MCF 10A (cell line): ENCODE measurements at places on chromosomes 3 and 15.
A peak's percentile ranks its signal among the peaks of the same experiment; 100 is the strongest.

GRCh38 chr3:134426660-134427181 lies 52.5 kb upstream of the AMOTL2 start:
- H3K27ac ChIP-seq = peak overlapping the region; percentile 84
- no peak overlapping the region for H3K4me3 ChIP-seq
- no peaks in the 10 kb centered on the region for H3K27me3 ChIP-seq
- no peaks in the 10 kb centered on the region for H3K36me3 ChIP-seq
- H3K4me1 ChIP-seq = peaks cover 11% of the 10 kb centered on the region

DNA sequence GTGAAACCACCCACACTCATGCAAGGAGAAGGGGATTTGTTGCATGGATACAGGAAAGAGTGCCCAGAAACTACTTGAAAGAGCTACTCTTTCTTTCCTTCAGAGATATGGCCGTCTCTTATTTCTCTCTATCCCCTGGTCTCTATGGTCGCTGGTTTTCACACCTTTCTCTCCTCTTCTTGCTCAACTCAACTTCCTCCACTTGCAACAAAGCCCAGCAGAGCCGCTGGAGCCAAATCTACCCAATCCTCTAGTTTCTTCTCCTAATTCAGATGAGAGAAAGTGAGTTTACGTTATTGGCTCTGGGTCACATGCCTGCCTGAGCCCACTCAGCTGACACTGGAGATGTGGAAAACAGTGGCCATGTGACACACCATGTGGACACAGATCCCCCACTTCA lies 215.2 kb downstream of the OSBPL10 start:
- peaks cover 36% of the 10 kb centered on the region for H3K36me3 ChIP-seq
- no peak overlapping the region for H3K27ac ChIP-seq
- DNase-seq = no peak
- H3K4me3 ChIP-seq = no peak overlapping the region
- no peaks in the 10 kb centered on the region for H3K27me3 ChIP-seq

DNA sequence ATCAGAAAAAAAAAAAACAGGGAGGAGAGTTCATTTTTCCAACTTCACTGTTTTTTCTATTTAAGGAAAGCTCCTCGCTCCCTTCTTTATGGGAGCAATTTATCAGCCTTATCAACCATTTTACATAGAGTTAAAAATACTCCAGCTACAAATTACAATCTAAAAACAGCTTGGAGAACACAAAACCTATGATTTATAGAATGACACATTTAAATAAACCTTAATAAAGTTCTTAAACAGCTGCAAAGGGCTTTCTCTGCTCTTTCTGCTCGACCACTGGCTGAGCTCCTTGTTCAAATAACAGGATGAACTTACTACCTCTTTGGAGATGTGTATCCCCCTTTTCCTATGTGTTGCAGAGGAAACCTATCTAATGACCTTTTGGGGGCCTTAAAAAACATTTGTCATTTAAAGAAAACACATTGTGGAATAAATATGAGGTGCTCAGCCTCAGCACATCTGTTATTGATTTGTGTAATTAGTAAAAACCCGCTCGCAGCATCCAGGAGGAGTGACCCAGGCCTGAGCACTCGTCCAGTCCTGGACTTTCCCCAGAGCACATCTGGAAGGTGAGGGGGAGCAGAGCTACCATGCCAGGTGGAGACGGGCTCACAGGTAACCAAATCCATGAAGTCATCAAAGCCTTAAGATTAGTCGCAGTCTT lies 231.2 kb downstream of the ATP8B4 start:
- H3K4me1 ChIP-seq = no peaks in the 10 kb centered on the region
- no peaks in the 10 kb centered on the region for H3K27me3 ChIP-seq
- no peak overlapping the region for H3K27ac ChIP-seq
- H3K36me3 ChIP-seq = no peaks in the 10 kb centered on the region

GRCh38 chr3:62114763-62115162 lies 258.6 kb downstream of the FEZF2 start:
- no peak for DNase-seq
- H3K4me1 ChIP-seq = peaks cover 10% of the 10 kb centered on the region
- no peak overlapping the region for H3K27ac ChIP-seq

GRCh38 chr15:41922353-41922752 lies 28.5 kb upstream of the SPTBN5 start:
- H3K27ac ChIP-seq = no peak overlapping the region
- peaks cover 21% of the 10 kb centered on the region for H3K4me1 ChIP-seq
- H3K27me3 ChIP-seq = no peaks in the 10 kb centered on the region
- peaks cover 6% of the 10 kb centered on the region for H3K36me3 ChIP-seq
- no peak overlapping the region for H3K4me3 ChIP-seq

GRCh38 chr15:69392352-69392751 lies 21.8 kb upstream of the KIF23 start:
- no peak overlapping the region for H3K4me3 ChIP-seq
- H3K27ac ChIP-seq = no peak overlapping the region
- peaks cover 43% of the 10 kb centered on the region for H3K4me1 ChIP-seq

GRCh38 chr15:98731712-98732450 lies 83.5 kb downstream of the IGF1R start:
- no peak for DNase-seq
- H3K4me1 ChIP-seq = peaks cover 12% of the 10 kb centered on the region
- H3K27me3 ChIP-seq = no peaks in the 10 kb centered on the region
- H3K27ac ChIP-seq = no peak overlapping the region
- H3K36me3 ChIP-seq = no peaks in the 10 kb centered on the region

- peak overlapping the region; percentile 95 for H3K4me3 ChIP-seq
- no peak for DNase-seq
- H3K4me1 ChIP-seq = peaks cover 7% of the 10 kb centered on the region
- no peaks in the 10 kb centered on the region for H3K27me3 ChIP-seq
- H3K27ac ChIP-seq = peak overlapping the region; percentile 93
Observed at GRCh38 chr3:52705438-52705687, 228 bp downstream of the GLT8D1 start.

- H3K27ac ChIP-seq = peak overlapping the region; percentile 99
- H3K36me3 ChIP-seq = peaks cover 25% of the 10 kb centered on the region
- peak; percentile 53 for DNase-seq
- no peaks in the 10 kb centered on the region for H3K27me3 ChIP-seq
Observed at GRCh38 chr3:170358042-170359010, 811 bp downstream of the SKIL start.

- peaks cover 4% of the 10 kb centered on the region for H3K4me1 ChIP-seq
- no peak overlapping the region for H3K27ac ChIP-seq
- no peaks in the 10 kb centered on the region for H3K27me3 ChIP-seq
- no peak for DNase-seq
Observed at GRCh38 chr3:4794798-4795197, 184.4 kb upstream of the BHLHE40 start.

- H3K27me3 ChIP-seq = no peaks in the 10 kb centered on the region
- H3K4me1 ChIP-seq = no peaks in the 10 kb centered on the region
- no peak overlapping the region for H3K27ac ChIP-seq
- H3K4me3 ChIP-seq = no peak overlapping the region
- DNase-seq = peak; percentile 24
Observed at GRCh38 chr3:177251755-177252154, 54.5 kb upstream of the TBL1XR1 start.

GRCh38 chr3:152469248-152470025 lies 200.7 kb downstream of the MBNL1 start:
- H3K36me3 ChIP-seq = peaks cover 10% of the 10 kb centered on the region
- H3K4me3 ChIP-seq = no peak overlapping the region
- no peaks in the 10 kb centered on the region for H3K27me3 ChIP-seq
- DNase-seq = no peak
- H3K27ac ChIP-seq = no peak overlapping the region

GRCh38 chr3:32616267-32616962 lies 45.8 kb upstream of the DYNC1LI1 start:
- H3K27me3 ChIP-seq = no peaks in the 10 kb centered on the region
- H3K27ac ChIP-seq = no peak overlapping the region
- H3K36me3 ChIP-seq = no peaks in the 10 kb centered on the region

- H3K36me3 ChIP-seq = no peaks in the 10 kb centered on the region
- H3K27ac ChIP-seq = no peak overlapping the region
- no peaks in the 10 kb centered on the region for H3K4me1 ChIP-seq
- no peak for DNase-seq
- no peaks in the 10 kb centered on the region for H3K27me3 ChIP-seq
- no peak overlapping the region for H3K4me3 ChIP-seq
Observed at GRCh38 chr3:94532951-94533350, 470.1 kb downstream of the NSUN3 start.

DNA sequence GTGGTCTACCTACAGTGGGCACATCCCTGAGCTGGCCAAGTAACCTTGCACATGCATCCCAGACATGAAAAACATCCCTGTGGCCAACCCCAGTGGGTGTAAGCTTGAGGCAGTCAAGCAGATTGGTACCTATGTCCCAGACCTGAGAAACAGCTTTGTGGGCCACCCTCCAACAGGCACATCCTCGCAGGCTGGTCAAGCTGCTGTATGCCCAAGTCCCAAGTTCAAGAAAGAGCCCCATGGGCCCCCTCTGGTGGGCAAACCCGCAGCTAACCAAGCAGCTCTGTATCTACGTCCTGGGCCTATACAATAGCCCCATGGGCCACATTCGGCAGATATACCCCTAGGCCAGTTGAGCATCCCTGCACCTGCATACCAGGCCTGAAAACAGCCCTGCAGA lies 186.3 kb upstream of the GPR149 start:
- DNase-seq = no peak
- no peaks in the 10 kb centered on the region for H3K36me3 ChIP-seq
- no peak overlapping the region for H3K27ac ChIP-seq

DNA sequence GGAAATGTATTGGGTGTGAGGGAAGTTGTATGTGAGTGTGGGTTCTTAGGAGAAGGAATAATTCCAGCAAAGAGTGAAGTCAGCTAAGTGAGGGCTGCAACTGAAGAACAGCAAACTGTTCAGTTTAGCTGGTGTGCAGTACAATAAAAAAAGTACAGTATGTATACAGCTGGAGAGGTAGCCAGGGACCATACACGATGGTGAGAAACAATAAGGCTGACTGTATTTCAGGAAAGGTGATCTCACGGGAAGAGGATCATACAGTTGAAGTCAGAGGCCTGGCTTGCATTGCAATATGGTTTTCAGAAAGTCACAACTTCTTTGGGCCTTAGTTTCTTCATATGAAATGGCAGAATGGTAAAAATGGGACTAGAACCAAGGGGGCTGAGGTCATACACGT lies 222.4 kb downstream of the NEK10 start:
- H3K27ac ChIP-seq = no peak overlapping the region
- H3K4me1 ChIP-seq = no peaks in the 10 kb centered on the region
- H3K27me3 ChIP-seq = no peaks in the 10 kb centered on the region
- no peak for DNase-seq
- H3K4me3 ChIP-seq = no peak overlapping the region
- H3K36me3 ChIP-seq = no peaks in the 10 kb centered on the region

- DNase-seq = no peak
- H3K27me3 ChIP-seq = no peaks in the 10 kb centered on the region
- H3K4me1 ChIP-seq = peaks cover 27% of the 10 kb centered on the region
- no peak overlapping the region for H3K4me3 ChIP-seq
- H3K27ac ChIP-seq = no peak overlapping the region
Observed at GRCh38 chr15:55277715-55278114, 11.9 kb downstream of the RAB27A start.

- no peak for DNase-seq
- no peak overlapping the region for H3K4me3 ChIP-seq
- no peak overlapping the region for H3K27ac ChIP-seq
- no peaks in the 10 kb centered on the region for H3K36me3 ChIP-seq
Observed at GRCh38 chr15:69610858-69611257, 158.2 kb downstream of the RPLP1 start.

- no peak overlapping the region for H3K27ac ChIP-seq
- no peaks in the 10 kb centered on the region for H3K36me3 ChIP-seq
- H3K4me1 ChIP-seq = no peaks in the 10 kb centered on the region
- no peak overlapping the region for H3K4me3 ChIP-seq
- no peaks in the 10 kb centered on the region for H3K27me3 ChIP-seq
Observed at GRCh38 chr15:98830034-98830634, 177.5 kb downstream of the PGPEP1L start.

DNA sequence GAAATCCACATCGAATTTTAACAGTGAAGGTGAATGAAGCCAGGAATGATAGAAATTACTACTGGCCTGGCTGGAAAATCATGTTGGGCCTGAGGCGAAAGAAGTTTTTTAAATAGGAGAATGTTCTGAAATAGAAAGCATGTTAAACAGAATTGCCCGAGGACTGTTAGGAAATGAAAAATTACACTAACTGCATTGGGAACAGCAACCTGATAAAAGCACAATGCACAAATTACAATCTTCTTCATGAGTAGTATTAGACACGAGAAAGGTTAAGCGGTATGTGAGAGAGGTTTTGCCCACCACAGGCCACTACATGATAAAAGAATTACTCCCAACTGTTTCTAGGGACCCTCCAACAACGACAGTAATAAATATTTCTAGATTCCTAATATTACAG lies 18.9 kb downstream of the GBE1 start:
- H3K27me3 ChIP-seq = no peaks in the 10 kb centered on the region
- DNase-seq = no peak
- H3K4me3 ChIP-seq = peak overlapping the region; percentile 48
- peaks cover 10% of the 10 kb centered on the region for H3K36me3 ChIP-seq
- H3K4me1 ChIP-seq = peaks cover 34% of the 10 kb centered on the region

- H3K4me1 ChIP-seq = peaks cover 70% of the 10 kb centered on the region
- H3K27ac ChIP-seq = peak overlapping the region; percentile 74
- no peaks in the 10 kb centered on the region for H3K36me3 ChIP-seq
Observed at GRCh38 chr3:171351676-171352075, 108.5 kb downstream of the TNIK start.

DNA sequence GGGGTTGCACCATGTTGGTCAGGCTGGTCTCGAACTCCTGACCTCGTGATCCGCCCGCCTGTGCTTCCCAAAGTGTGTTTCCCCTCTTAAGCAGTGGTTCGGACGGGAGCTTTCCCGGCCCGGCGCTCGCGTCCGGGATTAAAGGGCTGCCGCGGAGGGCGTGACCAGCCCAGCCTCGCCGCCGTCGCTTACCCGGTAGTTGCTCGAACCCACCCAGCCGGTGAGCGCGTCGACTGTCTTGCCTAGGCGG lies 513 bp downstream of the CLASP2 start:
- no peak overlapping the region for H3K4me3 ChIP-seq
- no peaks in the 10 kb centered on the region for H3K36me3 ChIP-seq
- H3K4me1 ChIP-seq = no peaks in the 10 kb centered on the region

DNA sequence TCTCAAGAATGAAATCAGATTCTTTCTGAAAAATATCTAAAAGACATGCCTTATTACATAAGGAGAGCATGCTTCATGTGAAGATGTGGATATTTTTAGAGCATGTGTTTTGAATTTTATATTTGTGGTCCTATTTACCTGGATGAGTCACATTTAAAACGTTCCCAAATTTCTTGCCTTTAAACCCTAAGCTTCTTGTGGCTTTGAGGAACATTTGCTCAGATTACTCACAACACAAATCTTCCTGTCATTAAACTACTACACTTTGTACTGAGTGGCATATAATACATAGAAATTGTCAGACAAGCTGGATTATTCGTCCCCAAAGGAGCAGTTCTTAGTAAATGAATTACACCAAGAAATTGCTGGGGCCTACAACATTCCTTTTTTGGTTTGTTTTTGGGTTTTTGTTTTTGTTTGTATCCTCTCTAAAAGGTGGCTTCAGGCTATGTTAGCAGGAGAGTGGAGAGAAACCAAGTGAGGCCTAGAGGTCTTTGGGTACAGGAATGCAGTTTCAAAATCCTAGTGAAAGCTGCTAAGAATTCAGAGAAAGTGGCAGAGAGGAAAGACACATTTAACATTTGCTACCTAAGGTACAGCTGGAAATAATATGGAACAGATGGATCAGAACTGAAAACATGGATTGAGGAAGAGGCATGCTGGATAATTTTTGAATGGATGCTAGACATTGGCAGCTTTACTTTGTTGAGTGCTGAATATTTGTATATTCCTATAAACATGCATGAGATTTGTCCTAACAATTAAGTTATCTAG lies 128.1 kb downstream of the RPL22L1 start:
- DNase-seq = no peak
- no peaks in the 10 kb centered on the region for H3K36me3 ChIP-seq
- H3K27ac ChIP-seq = peak overlapping the region; percentile 85
- no peak overlapping the region for H3K4me3 ChIP-seq
- peaks cover 54% of the 10 kb centered on the region for H3K4me1 ChIP-seq
